ENCODE measurements at places on chromosomes 6 and 20.

GRCh38 chr20:44618318-44618731, 33.2 kb downstream of the ADA start:
- no peak overlapping the region for H3K4me3 ChIP-seq
- H3K27ac ChIP-seq = peak overlapping the region; percentile 38
- no peaks in the 10 kb centered on the region for H3K27me3 ChIP-seq
- no peak for DNase-seq

DNA sequence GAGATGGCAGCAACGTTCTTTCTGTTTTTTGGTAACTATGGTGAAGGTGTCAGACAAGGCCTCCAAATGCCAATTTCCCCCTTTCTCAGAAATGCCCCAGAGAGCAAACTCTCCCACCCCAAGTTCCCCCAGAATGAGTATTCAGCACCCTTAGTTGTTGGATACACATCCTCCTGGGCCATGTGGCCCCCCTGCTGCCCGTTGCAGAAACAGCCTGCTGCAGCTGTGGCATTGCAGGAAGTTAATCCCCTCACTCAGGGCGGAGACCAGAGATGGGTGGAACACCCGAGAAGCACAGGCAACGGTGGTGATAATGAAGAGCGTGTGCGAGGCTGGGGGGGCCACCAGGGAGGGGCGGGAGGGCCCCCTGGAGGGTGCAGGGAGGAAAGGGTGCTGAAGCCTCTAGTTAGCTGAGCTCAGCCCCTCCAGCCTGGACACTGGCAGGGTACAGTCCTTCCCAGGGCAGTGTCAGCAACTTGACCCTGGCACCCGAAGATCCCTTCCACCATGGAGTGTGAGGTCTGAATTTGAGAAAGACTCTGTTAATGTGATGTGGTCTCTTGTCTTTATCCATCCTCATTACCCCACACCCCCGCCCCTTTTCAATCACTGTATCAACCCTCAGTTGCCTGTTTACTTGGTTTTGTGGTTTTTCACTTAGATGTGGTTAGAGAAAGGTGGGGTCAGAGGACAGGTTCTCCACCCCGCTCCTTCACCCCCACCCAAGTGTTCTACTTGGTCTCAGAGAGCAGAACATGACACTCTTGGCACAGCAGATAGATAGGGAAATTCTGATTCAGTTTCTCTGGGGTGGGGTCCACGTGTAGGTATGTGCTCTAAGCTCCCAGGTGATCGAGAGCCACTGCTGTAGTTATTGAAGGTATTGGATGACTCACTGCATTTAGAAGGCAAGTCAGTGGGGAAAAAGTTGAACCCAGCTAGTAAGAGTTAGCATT, 208.8 kb upstream of the SUPT3H start:
- peaks cover 10% of the 10 kb centered on the region for H3K36me3 ChIP-seq
- no peaks in the 10 kb centered on the region for H3K27me3 ChIP-seq
- peaks cover 21% of the 10 kb centered on the region for H3K4me1 ChIP-seq
- H3K4me3 ChIP-seq = no peak overlapping the region

- no peaks in the 10 kb centered on the region for H3K36me3 ChIP-seq
- no peak overlapping the region for H3K27ac ChIP-seq
- no peak overlapping the region for H3K4me3 ChIP-seq
Observed at GRCh38 chr6:53734473-53735299, 60.1 kb upstream of the LRRC1 start.

- no peak overlapping the region for H3K27ac ChIP-seq
- peaks cover 45% of the 10 kb centered on the region for H3K27me3 ChIP-seq
- H3K4me3 ChIP-seq = peak overlapping the region; percentile 22
- no peak for DNase-seq
- H3K4me1 ChIP-seq = peaks cover 17% of the 10 kb centered on the region
Observed at GRCh38 chr6:29974901-29975560, 32.7 kb downstream of the HLA-A start.

DNA sequence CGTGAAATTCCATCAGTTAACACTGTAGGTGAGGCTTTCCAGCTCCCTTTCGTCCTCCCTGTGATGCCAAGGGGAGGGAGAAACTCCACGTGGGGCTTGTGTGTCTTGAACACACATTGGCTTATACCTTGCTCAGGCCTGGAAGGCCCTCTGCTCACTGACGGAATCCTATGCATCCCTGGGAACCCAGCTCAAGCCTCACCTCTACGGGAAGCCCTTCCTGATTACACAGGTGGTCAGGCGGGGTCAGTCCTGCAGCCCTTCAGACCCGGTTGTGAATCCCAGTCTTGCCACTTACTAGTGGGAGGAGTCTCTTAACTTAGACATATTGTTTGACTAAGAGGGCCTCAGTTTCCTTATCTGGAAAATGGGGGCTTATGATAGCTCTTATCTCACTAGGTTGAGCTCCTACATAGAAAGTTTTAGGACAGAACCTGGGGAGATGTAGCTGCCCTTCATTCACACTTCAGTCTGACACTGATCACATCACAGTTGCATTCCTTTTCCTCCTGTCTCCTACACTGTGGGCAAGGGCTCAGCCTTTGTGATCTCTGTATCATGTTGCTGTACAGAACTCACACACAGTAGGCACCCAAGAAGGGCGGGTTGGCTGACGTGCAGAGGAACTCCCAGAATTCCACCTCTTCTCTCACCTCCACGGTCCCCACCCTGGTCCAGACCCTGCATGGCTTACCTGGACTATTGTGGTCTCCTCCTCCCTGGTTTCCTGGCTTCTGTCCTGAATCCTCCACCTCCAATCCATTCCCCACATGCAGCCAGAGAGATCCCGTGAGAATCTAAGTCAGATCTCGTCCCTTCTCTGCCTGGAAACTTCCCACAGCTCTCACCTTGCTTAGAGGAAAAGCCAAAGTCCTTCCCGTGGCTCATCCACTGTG, 129.6 kb downstream of the CEBPB start:
- peaks cover 27% of the 10 kb centered on the region for H3K4me1 ChIP-seq
- H3K4me3 ChIP-seq = no peak overlapping the region
- no peaks in the 10 kb centered on the region for H3K36me3 ChIP-seq
- DNase-seq = no peak

DNA sequence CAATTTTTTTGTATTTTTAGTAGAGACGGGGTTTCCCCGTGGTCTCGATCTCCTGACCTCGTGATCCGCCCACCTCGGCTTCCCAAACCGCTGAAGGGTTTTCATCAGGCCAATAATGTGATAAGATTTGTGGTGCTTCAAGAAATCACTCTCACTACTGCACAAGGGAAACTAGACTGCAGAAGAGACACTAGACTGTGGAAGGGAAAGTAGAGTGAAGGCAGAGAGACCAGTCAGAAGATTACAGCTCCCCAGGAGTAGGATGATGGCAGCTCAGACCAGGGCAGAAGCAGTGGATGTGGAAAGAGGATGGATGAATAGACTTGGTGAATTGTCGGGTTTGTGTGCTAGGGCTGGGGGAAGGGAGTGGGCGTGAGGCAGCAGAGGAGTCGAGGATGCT, 48.0 kb upstream of the GTSF1L start:
- H3K4me1 ChIP-seq = no peaks in the 10 kb centered on the region
- peaks cover 4% of the 10 kb centered on the region for H3K27me3 ChIP-seq
- H3K4me3 ChIP-seq = no peak overlapping the region
- DNase-seq = no peak
